Left colon (tissue), 2 donors: ENCODE measurements at places on chromosomes 7 and 10.

DNA sequence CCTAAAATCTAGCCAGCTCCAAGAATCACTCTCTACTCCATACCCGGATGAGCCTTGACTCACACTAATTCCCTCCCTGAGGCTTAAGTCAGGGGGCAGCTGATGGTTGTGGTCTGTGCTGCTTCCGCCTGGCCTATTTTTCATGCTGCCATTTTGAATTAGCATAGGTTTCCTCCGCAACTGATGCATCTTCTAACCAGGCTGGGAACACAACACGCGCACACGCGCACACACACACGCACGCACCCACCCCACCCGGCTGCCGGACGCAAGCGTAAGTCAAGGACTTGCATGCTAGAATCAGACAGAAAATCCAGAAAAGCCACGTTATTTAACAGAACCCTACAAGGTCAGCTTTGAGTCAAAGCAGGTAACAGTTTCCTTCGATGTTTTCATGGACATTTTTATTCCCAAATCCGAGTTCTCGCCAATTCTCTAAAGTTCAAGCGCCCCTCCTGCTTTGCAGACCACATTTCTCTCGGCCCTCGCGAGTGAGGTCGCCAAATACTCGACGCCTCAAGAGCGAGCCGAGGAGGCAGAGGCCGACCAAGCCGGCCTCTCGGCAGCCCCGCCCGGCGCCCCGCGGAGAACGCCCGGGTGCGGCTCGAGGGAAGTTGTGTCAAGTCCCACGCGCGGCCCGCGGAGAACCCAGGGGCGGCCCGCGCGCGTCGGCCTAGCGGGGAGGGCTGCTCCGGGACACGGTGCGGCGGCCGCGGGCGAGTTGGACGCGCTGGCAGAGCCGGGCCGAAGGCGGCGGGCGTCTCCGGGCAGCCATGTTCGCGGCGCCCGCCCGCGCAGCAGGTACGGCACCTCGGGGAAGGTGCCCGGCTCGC lies 961 bp downstream of the SCRN1 start:
- peak; percentile 56 for DNase-seq

DNA sequence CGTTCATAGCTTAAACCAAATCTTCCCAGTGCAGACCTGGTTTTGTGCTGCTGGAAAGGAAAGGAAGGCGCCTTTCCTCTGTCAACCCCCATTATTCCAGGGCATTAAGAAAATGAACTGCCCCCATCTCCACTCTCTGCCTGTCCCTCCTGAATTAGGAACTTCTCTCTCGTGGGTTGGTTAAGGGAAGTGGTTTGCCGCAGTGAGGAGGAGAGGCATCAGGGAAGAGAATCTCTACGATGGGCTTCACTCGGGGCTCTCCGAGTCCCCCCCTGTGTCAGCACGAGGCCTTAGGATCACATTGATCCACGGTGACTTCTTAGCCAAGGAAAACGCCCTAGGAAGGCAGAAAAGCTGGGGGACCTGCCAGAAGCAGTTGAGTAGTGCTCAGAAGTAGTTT lies 53.9 kb upstream of the LYZL2 start:
- no peak for DNase-seq

GRCh38 chr7:129947701-129948100 lies 5.1 kb downstream of the UBE2H start:
- DNase-seq, result no peak

GRCh38 chr7:87944547-87944946 lies 10.5 kb downstream of the ADAM22 start:
- no peak for DNase-seq

DNA sequence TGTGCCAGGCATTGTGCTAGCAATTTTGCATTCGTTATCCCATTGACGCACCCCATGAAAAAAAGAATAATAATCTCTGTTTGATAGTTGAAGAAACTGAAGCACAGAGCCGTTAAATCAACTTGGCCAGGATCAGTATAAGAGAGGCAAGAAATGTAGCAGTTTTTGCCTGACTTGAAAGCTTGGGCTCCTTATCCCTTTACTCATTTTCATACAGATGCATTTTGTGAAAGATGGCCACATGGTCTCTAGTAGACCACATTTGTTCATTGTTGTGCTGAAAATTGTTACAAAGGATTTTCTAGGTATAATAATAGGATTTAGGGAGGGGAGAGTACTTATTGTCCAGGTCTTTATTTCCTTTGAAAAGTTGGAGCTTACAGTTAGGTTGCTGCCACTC lies 14.7 kb downstream of the AUTS2 start:
- no peak for DNase-seq

GRCh38 chr10:96025566-96025965 lies 17.8 kb upstream of the CCNJ start:
- DNase-seq, result no peak

- no peak for DNase-seq
Observed at GRCh38 chr7:110675383-110676103, 415.4 kb upstream of the LRRN3 start.

DNA sequence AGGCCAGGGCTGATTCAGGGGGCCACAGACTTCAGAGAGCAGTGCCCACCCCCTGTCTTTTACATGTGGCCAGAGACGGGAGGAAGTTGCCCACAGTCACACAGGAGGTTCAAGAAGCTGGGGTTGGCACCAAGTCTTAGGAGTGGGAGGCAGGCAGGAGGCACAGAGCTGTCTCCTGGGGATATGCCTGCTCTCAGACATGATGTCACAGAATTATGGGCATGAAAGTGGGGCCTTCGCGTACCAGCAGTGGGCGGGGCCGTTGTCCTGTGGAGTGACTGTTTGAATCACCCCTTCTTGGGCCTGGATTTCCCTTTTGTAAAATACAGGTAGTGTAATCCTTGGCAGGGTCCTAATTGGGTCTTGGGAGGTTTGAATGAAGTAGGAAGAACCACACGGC lies 81.2 kb upstream of the PPIF start:
- no peak for DNase-seq

GRCh38 chr7:117837841-117838240 lies 35.4 kb downstream of the CTTNBP2 start:
- no peak for DNase-seq

GRCh38 chr7:47301105-47301477 lies 280.8 kb downstream of the TNS3 start:
- DNase-seq, result no peak

- DNase-seq, result no peak
Observed at GRCh38 chr10:4130685-4131084, 345.7 kb upstream of the KLF6 start.

- DNase-seq, result peak; percentile 52
Observed at GRCh38 chr10:5775685-5776084, 37.5 kb downstream of the GDI2 start.

GRCh38 chr7:25288556-25289307 lies 60.4 kb upstream of the NPVF start:
- DNase-seq, result no peak

GRCh38 chr7:101241015-101241363 lies 3.4 kb upstream of the CLDN15 start:
- no peak for DNase-seq

DNA sequence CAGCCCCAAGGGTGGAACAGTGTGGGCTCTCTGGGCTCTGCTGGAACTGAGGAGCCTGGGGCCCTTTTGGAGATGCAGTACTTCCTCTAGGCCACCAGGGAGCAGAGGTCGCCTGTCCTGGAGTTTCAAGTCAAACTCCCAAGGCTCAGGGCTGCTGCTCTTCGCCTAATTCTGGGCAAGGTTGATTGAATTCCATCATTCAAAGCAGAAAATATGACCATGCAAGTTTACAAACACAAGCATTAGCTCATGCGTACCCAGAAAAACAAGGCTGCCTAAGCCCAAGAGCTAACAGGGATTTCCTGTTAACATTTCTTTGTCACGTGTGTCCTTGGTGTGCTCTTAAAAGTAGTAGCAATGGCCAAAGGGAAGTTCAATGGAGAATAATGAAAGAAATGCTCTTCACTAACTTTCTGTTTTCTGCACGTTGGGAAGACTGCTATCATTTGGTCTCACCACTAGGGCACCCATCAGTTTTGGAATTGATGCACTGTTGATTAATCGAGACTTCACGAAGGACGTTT lies 20.1 kb downstream of the LDB3 start:
- peak; percentile 51 for DNase-seq

DNA sequence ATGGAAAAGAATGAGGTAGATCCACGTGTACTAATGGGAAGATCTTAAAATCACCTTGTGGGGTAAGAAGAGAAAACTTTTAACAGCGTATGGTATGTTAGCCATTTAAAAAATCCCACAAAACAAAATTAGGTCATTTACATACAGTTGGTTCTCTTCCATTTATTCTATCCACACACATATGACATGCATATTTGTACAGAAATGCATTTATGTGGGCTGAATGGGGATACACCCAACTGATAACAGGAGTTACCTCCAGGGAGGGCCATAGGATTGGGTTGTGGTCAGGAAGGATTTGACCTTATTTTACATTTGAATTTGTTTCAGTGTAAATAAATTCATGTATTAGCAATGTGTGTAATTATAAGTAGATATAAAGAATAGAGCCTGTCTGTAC lies 71.5 kb downstream of the MCMBP start:
- DNase-seq, result no peak

DNA sequence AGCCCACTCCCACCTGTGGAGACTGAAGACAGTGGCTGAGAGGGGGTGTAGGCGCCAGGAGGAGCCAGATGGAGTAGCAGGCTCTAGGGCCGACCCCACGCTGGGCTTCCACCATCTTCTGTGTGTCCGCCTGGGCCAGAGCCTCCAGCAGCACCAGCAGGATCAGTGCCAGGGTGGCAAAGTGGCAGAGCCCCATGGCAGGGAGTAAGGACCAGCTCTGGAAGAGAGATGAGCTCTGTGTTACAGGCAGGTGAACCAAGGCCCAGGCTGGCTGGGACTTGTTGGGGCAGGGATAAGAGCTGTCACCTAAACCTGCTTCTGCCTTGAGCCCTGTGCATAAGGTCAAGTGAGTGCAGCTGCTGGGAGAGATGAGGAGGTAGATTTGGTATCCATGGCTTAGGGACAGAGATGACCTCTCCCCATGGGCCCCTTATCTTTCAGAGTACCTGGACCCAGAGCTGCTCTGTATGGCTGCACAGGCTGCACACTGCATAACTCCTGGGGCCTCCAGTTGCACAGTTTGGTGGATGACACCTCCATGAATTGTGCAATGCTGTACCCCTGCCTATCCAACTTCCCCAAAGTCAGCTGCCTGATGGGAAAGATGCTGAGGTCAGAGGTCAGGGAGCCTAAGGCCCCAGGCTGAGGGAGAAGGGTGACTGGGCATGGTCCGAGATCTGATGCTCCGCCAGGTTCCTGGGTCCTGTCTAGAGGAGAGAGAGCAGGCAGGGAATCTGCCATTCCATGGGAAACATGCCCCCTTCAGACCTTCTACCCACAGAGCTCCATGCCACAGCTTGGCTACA lies 7.4 kb upstream of the SAMD8 start:
- DNase-seq, result no peak

DNA sequence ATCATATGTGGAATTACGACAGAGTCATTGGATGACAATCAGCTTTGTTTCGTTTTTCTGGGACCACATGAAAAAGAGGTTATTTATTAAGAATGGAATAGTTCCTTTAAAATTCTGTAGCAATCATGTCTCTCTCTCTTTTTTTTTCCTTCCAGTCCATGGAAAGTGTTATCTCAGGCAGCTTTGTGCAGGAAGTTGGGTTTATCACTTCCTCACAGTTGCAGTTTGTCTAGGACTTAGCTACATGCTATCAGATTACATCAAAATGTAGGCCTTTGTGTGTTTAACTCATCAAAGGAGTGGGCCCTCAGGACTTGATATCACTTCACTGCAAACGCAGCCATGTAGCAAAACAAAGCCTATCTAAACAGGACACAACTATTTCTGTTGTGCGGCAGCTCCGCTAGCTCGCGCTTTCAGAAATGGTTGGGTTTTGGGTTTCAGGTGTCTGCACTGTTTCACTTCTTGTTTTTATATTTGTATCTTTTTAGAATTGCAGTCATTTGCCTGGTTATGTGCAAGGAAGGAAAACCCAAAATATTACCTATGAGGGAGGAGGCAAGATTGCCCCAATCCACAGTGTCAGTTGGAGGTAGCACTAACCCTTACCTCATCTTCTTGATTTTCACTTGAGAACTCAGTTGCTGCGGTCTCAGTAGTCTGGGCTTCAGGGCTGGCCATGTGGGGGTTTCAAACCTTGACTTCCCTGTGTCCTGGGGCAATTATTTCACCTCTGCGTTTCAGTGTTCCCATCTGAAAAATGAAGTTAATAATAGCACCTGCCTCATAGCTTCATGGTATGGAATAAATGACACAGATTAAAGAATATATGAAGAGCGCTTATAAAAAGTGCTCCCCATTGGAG lies 66.7 kb downstream of the HHEX start:
- DNase-seq, result no peak

GRCh38 chr10:52652431-52653262 lies 119.9 kb downstream of the MBL2 start:
- no peak for DNase-seq

DNA sequence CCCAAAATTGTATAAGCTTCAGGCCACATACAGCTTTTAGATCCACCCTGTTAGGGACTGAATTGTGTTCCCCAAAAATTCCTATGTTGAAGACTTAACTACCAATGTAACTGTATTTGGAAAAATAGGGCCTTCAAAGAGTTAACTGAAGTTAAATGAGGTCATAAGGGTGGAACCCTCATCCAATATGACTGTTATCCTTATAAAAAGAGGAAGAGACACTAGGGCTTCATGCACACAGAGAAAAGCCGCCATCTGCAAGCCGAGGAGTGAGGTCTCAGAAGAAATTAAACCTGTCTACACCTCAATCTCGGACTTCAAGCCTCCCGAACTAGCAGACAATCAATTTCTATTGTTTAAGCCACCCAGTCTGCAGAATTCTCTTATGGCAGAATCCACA lies 317.9 kb upstream of the NFE2L3 start:
- no peak for DNase-seq

DNA sequence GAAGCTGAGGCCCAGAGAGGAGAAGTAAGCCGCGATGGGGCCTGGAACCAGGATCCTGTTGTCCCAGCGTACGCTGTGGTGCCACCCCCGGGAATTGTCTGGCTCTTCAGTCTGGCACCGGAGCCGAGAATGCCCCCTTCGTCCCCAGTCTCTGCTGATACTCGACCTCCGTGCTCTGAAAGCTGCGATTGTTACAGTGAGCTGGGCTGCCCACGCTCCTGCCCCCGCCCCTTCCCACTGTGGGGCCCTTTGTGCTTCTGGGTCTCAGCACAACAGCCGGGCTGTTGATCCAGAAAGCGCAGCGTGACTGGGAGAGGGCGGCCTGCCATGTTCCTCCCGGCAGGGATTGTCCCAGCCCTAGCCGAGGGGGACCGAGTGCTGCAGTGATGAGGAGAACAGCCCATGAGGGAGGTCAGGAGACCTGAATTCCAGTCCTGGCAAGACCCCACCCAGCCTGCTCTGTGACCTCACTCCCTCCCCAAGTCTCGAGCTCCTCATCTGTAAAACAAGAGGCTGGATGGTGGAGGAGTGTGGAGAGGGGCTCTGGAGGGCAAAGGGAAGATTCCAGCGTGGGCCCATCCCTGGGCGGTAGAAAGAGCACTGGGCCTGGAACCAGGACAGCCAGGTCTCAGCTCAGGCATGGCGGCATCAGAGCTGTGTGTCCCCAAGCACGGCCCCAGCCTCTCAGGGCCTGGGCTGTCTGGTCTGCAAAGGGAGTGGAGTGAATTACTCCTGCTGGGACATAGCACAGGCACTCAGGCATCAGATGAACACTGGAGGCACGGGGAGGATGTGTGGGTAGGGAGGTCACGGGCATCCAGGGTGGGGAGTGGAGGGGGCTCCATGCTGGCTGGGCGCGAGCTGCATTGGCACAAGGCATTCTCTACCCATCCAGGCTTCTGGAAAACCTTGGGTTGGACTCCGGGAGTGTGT lies 43.6 kb downstream of the TSPAN15 start:
- peak; percentile 34 for DNase-seq

- no peak for DNase-seq
Observed at GRCh38 chr10:73060738-73061635, 35.7 kb downstream of the P4HA1 start.
